Stimulated activated CD4-positive, alpha-beta T cell treated with anti-CD3 and anti-CD28 coated beads, Interleukin-1b, Interleukin-23, amount 100 ng/mL, for 1 hour (primary cell): ENCODE measurements at places on chromosomes 3 and 15.

- no peak for DNase-seq
Observed at GRCh38 chr3:122104515-122105194, 49.5 kb downstream of the CD86 start.

DNA sequence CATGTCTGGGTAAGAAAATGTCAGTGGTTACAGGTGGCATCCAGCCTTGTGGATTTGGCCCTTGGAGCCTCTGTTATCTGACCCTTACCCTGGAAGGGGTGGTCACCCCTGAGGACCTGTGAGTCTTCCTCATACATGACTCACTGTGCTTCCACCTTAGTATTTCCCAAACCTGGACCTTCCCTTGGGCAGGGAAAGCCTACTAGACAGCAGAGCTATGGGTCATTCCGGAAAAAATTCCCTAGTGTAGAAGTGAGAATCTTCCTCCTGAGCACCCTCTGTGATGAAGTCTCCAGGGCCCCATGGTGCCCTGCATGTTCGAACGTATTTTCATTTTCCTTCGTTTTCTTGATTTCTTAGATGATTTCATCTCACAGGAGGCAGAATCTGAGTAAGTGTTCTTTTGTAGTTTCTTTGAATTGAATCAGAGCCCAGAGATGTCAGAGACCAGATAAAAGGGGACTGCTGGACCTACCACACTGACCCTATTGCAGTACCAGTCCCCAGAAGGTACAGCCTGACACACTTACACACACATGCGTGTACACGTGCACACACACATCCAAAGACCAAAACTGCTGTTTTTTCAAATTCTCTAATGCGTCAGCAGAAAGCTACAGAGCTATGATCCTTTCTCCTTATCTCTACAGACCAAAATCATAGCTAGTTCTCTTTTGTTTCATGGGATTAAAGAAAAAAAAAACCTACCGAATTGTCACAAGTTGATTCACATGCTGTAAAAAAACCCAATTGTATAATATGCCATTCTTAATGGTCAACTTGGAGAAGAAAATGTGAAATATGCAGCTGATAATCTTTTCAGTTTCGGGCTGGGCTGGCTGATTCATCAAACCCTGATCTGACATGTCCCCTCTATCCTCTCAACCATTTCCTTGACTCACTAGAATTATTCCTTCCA, 50.5 kb upstream of the ARHGEF3 start:
- DNase-seq: no peak

- no peak for DNase-seq
Observed at GRCh38 chr3:146705225-146705624, 100.1 kb upstream of the PLSCR5 start.

DNA sequence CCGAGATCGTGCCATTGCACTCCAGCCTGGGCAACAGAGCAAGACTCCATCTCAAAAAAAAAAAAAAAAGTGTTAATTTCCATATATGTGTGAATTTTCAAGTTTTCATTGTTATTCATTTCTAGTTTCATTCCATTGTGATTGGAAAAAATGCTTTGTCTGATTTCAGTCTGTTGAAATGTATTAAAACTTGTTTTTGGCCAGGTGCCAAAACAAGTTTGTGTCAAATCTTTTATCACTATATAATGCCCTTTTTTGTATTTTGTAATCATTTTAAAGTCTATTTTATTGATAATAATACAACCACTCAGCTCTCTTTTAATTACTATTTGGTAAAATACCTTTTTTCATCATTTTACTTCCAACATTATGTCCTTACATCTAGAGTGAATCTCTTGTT, 42.5 kb downstream of the TFRC start:
- DNase-seq: no peak
